ENCODE measurements at places on chromosomes 1 and 21.

DNA sequence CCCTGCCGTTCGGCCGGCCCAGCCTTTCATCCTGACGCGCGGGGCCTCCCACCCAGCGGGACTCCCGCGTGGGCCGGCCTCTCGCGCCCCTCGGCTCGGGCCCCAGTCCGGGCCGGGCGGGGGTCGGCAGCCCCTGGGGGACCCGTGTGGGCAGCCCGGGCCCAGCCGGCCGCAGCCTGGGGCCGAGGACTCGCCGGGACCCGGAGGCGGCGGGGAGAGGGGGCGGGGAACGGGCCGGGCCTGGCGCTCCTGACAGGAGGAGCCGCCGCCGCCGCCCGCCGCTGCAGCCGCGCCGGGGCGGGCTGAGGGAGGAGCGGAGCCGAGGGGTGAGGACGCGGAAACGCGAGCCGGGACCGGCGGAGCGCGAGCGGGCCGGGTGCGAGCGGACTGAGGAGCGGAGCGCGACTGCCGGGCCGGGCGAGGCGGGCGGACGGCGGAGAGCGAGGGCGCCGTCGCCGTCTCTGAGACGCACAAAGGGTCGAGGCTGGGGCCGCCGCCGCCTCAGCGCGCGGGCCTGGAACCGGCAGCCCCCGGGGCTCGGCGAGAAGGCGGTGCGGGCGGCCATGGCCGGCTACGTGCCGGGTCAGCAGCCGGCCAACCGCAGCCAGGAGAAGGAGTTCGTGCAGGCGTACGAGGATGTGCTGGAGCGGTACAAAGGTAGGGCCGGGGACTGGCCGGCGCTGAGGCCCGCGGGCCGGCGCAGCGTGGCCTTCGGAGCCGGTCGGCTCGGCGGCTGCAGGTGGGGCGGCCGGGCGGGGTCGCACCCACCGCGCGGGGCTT is 79.1 kb downstream of the NDUFS5 start:
- DNase-seq = peak; percentile 58

- no peak for DNase-seq
These were observed 35.7 kb downstream of the TENT5C start for GRCh38 chr1:117641536-117641935.

DNA sequence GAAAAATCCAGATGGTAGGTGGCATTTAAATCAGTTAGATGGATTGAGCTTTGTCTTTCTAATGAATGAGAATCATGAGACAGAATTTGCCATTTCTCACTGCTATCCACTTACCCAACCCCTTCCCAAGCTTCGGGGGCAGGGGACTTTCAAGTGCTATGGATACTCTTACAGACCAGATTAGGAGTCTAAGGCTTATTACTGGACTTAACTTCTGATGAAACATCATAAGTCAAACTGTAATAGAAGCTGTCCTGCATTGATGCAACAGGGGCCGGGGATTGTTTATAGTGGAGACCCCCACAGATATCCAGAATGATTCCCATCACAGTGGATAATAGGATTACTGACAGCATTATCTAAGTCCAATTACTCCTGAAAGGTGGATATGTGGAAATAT is 267.0 kb downstream of the NUF2 start:
- no peak for DNase-seq

- DNase-seq = no peak
These were observed 174.6 kb downstream of the GPATCH2 start for GRCh38 chr1:217456261-217456660.

- no peak for DNase-seq
These were observed 29.4 kb downstream of the COA7 start for GRCh38 chr1:52668711-52669110.

DNA sequence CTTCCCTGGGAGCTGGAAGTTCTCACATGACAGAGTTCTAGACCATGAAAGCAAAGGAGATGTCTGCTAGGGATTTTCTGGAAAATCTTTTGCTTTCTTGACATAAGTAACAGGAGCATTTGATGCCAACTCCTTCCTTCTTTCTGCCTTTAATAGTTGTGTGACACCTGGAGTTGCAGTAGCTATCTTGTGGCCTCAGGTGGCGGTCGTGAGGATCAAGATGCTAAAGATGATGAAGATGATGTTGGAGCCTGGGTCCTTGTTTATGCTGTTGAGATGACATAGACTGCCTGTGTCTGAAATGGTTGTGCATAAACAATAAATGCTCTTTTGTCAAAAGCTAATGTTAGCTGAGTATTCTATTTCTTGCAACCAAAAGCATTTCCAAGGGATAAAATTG is 32.7 kb upstream of the KIRREL1 start:
- no peak for DNase-seq

DNA sequence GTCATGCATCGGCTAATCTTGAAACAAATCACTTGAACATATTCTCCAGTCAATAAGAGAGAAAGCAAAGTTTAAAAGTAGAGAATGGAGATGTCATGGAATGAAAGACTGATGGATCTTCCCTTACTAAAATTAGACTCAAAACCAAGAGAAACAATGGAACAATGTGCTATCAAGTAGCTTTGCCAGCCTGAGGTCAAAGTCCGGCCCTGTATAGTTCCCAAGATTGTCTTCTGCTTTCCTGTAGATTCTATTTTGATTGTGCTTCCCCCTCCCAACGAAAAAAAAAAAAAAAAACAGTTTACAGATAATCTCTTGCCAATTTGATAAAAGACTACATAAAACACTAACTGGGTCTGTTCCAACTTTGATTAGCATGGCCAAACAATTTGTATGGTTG is 40.8 kb upstream of the KIRREL1 start:
- DNase-seq = no peak

Data from stimulated activated CD4-positive, alpha-beta T cell treated with anti-CD3 and anti-CD28 coated beads, Interleukin-12 subunit alpha, Interleukin-12 subunit beta, amount 100 ng/mL, for 48 hours (primary cell).